ENCODE measurements at places on chromosomes 11 and 22.
A peak's percentile ranks its signal among the peaks of the same experiment; 100 is the strongest.

DNA sequence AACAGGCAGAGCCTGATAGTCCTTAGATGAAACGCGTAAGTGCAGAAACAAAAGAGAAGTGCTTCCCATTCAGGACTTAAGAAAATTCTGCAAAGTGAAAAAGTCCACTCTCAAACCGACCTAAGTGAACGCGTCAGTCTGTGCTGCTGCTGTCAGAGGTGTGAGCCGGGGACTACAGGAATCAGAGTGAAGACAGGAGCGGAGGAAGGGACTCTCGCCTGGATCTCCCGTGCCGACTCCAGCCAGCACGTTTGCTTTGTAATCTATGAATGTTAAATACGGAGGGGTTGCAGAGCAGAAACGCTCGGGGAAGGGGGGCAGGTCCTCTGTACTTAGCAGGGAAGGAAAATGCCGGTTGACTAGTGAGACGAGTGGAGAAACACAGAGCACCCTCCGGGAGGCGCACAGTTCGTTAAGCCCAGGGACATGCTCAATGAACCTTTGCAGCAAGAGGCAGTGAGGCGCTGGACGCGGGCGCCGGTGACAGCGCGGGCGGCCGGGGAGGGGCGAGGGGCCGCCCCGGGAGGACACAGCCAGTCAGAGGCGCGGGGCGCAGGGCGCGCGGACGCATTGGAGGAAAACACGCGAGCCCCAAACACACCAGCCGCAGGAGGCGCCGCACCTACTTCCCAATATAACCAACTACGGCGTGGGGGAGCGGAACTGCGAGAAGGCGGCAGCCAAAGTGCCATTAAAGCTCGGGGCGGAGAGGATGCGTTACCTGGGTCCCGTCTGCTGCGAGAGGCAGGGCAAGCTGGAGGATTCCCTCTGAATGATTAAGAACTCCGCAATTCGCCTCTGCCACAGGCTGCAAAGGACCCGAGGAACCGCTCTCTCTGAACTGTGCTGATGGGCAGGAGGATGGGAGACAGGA, at the start of gene CNTN5:
Gene CNTN5, plus strand, starts transcription at position 598 of the 874 bp plus-strand sequence.
- peak; percentile 42 for DNase-seq

DNA sequence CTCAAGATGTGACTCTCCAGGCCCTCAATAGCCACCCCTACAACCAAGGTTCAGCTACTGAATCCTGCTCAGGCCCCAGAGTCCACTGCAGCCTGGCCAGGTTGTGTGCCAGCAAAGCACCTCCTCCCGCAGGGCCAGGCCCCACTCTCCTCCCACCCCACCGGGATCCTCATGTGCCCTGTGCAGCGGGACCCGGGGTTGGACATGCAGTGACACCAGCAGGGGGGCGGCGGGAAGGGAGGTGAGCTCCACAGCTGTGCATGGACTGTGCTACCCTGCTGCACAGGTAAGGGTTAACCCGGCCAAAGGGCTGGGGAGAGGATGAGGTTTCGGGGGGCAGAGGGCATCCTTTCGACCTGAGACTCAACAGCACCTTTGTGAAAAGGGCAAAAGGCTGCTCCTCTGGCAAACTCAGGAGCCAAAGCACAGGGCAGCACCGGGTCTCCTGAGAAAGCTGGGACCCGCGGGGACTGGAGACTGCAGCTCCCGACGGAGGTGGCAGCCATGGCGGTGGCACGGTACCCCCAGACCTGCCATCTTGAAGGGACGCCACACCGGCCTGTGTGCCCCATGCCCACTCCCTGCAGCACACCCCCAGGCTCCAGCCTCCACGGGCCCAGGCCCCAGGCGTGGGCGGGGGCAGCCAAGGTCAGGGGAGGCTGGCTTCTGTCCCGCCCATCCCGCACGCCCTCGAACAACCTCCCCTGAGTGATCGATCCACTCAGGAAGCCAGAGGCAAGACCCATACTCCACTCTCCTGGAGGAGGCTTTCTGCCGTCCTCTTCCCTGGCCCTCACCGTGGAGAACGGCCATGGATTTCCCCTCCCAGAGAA, 10.6 kb downstream of the PLXNB2 start:
- DNase-seq = no peak

DNA sequence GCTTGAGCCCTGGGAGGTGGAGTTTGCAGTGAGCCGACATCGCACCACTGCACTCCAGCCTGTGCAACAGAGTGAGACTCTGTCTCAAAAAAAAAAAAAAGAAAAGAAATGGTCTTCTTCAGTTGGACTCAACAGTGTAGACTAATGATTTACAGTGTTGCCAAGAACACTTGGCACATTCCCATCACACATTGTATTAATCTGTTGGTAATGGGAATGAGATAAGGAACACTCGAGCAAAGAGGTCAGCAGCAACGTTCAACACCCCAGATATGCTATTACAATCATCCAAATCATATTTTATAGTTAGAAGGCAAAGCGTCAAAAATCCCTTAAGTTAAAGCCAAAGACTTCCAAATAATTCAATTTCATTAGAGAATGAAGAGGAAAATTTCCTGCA, 14.5 kb downstream of the CDON start:
- no peak for DNase-seq

GRCh38 chr11:95456714-95457491, 225.9 kb upstream of the SESN3 start:
- DNase-seq = no peak

GRCh38 chr11:44564670-44565210, 723 bp upstream of the CD82 start:
- DNase-seq = peak; percentile 71

DNA sequence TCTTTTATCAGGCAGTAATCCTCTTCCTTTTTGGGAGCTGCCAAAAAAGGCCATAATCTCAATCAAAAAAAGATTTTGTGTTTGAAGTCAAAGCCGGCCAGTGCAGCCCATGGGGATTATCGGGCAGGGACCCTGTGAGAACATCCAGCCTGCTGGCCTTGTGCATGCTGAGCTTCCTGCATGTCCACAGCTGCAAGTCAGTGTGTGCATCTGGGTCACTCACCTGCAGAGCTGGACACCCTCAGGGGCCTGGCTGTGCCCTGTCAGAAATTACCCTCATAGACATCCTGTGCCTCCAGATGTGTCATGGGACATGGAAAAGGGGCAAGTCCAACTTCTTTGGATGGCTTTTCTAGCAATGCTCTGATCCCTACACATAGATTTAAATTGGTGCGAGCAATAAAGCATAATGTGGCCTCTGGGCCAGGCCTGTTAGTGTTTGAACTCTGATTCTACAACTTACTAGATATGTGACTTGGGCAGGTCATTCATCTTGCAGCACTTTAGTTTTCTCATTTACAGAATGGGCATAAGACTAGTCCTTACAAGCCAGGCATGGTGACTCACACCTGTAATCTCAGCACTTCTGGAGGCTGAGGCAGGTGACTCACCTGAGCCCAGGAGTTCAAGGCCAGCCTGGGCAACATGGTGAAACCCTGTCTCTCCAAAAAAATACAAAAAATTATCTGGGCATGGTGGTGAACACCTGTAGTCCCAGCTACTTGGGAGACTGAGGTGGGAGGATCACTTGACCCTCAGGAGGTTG, 81.6 kb upstream of the LARGE1 start:
- no peak for DNase-seq

GRCh38 chr11:95912902-95913560, 10.9 kb downstream of the MTMR2 start:
- DNase-seq = no peak

DNA sequence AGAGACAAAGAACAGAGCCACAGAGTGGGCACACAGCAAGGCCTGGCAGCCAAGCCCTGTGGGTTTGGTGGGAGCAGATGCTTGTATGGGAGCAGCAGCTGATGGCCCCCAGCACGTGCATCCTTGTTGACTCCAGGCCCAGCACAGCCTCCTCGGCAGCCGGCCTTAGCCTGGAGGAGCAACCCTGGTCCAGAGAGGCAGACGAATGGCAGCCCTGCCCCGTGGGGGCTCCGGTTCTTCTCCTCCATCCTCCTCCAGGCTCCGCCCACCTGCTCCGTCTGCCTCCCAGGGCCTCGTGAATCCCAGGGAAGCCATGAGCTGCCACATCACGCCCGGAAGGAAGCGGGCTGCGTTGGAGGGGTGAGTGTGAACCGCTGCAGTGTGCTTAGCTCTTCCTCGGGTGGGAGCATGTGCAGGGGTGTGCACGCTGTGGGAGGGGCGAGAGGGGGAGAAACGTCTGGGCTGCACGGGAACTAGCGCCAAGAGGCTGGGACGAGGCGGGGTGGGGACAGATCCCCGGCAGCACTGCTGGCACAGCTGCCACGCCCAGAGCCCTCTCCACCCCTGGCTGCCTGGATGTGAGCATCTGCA, 36.3 kb upstream of the JAM3 start:
- DNase-seq = peak; percentile 88

GRCh38 chr11:99423428-99423983, 402.8 kb downstream of the CNTN5 start:
- no peak for DNase-seq

DNA sequence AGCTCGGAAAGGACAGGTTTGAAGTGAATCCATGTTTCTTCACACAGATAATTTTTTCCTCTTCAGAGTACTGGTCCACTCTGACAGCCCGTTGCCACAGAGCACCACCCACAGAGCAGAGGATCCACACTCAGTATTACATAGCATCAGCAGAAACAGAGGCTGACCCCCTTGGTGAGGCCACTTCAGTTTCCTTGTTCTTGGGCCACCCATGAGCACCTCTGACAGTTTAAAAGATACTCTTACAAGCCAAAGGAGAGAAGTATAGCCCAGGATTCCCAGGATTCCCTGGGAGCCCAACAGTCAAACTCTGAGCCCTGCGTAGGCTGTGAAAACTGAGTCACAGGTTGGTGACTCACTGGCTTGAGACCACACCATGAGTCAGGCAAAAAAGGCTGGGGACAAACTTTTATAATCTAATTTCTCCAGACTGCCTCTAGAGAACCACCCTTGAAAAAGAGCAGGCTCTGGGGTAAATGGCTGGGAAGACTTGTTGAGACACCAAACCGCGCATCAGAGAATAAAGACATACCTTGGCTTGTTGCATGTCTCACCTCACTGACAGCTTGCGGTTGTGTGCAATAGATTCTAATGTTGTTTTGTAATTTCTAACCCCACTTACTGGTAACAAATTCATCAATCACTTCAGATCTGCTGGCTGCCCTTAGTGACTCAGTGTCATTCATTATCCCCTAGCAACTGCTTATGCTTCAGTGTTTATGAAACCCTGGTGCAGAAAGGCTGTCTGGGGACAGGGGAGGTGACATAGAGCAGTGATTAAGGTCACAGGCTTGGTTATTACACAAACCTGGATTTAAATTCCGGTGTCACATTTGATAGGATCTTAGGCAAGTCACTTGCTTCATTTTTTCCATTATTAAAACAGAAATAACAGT, 56.9 kb upstream of the PRSS23 start:
- DNase-seq = peak; percentile 33

- no peak for DNase-seq
Measured at GRCh38 chr22:20090730-20091240, 10.7 kb downstream of the DGCR8 start.

DNA sequence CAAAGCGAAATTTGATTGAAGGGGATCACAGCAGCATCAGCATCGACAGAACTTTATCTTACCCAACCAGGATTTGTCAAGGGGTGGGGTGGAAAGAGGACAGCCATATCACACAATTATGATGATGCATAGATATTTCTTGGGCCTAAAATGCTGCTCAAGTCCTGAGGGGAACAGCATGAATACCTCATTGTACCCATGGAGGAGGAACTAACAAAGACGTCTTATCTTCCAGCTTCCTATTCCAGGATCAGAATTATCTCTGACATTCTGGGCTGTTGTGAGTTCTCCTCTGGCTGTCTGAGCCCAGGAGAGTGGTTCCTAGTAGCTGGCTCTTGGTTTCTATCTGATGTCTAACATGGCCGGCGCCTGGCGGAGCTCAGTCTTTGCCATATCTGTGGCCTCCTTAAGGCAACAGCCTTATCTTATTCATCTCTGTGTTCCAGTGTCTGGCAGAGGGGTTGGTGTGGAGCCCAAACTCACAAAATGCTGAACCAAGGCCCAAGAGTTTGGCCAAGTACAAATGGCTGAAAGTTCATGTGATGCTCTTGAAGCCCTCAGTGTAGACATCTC, 68.2 kb upstream of the TIMP3 start:
- no peak for DNase-seq

GRCh38 chr22:17537155-17537554, 26.1 kb upstream of the SLC25A18 start:
- no peak for DNase-seq

DNA sequence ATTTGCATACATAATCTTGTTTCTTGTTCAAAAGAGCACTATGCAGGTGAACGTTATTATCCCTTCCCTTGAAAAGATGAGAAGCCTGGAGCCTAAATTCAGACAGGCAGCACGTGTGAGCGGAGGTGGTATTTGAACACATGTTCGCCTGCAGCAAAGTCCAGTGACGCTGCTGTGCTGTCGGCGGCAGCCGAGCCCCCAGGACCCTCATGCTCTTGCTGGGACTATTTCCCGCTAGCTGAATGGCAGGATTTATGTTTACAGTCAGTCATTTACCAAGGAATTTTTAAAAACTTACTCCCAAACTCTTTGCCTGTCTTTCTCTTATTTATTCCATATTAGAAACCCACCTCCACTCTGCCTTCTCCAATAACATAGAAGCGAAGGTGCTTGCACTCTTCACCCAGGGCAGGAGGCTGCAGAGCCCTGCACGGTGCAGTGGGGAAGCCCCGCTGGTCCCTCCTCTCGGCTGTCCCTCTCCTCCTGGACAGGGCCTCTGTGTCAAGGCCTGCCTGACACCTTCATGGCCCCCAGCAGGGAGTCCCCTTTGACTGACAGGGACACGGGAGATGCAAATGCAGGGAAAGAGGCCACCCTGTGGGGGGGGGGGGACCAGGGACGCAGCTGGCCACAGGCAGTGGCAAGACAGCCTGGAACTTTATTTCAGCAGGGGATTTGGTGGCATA, 528.5 kb upstream of the B3GAT1 start:
- DNase-seq = no peak

DNA sequence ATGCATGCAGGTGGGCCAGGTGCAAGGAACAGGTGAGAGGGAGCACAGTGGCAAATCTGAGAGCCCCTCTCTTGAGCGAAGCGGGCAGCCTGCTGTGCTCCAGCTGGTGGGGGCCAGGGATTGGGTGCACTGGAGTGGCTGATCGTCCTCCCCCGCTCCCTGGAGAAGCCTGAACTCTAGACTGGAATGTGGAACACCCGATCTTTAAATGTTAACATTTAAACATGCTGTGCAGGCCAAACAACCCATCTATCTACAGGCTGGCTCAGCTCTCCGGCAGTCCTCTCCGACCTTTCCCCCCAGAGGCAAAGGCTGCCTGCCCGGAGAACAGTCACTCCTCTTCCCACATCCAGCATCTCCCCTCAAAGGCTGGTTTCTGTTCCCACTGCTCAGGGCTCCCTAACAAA, 5.1 kb downstream of the MRGPRF start:
- DNase-seq = no peak

GRCh38 chr11:126841999-126842398, 158.6 kb downstream of the KIRREL3 start:
- no peak for DNase-seq
